ENCODE measurements at places on chromosomes 16 and 17.

GRCh38 chr16:50709980-50710379, 16.6 kb downstream of the NOD2 start:
- DNase-seq: no peak

- DNase-seq: no peak
These were observed 1.4 kb upstream of the CEP295NL start for GRCh38 chr17:78904371-78904770.

DNA sequence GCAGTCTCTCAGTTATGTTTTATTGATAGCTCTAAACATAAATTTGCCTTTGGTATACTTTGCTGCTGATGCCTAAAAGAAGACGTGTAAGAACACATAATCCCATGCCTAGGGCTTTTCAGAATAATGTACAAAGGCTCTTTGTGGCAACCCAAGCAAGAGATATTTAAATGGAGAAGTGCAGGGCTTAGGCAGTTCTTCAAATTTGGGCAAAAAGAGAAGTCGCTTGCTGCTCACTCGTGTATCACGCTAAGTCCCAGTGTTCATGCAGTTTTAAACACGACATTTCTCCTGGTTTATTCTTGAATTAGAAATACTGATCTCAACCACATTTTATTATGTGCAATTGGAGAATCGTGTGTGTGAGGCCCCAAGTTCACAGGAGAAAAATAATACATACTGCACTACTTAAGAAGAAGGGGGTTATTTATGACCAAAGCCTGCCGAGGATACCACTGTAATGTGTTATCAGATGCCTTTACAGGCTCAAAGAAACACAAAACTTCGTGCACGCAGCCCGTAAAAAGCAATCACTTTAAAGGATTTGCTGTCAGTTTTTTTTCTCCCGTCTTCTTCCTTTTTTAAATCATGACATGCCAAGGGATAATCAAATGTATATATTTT, 22.5 kb upstream of the IRX6 start:
- no peak for DNase-seq

GRCh38 chr17:65942592-65942991, 249.3 kb downstream of the CEP112 start:
- no peak for DNase-seq

DNA sequence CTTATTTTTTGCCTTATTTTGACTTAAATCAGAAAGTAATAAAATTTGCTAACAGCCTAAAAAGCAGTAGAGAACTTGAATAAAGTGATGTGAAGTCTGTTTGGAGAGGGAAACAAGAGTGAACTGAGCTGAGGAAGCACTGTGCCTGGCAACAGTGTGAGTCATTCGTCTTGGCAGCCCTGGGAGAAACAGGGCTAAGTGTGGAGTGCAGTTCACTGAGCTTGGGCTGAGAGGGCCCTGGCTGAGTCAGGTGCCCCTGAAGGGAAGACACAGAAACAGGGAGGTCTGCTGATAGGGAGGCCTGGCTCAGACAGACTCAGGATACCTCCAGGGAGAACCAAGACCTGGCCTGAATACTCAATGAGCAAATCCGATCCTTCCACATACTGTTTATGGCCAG, 132.1 kb downstream of the HS3ST4 start:
- DNase-seq: no peak

GRCh38 chr16:18018376-18018775, 318.2 kb downstream of the NPIPA8 start:
- peak; percentile 41 for DNase-seq

DNA sequence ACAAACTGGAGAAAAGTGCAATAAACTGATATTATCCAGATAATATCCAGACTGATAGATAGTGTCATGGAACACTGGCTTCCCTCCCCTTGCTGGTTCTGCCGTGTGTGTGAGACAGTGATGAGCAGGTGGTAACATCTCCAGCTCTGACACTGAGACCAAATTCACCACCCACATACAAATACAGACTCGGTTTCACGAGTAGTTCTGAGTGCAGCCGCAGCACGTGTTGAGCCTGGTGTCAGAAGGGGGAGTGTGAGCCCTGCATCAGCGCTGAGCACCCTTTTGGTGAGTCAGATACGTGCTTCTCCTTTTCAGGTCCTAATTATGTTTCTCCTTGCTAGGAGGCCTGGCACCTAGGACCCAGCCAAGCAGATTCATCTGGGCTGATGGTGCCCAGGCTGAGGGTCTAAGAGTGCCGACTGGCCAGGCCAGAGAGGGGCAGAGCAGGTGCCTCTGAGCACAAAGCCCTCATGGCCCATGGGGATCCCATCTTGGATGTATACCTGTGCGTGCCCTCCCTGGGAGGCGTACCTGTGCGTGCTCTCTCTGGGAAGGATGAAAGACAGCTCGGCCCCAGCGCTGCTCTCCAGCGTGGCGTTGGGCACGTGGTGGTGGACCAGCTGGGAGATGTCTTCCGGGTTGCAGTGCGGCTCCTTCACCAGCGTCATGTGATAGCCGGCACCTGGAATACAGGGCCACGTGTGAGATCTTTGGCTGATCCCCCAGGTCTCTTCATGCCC, 27.3 kb upstream of the RNPS1 start:
- no peak for DNase-seq

DNA sequence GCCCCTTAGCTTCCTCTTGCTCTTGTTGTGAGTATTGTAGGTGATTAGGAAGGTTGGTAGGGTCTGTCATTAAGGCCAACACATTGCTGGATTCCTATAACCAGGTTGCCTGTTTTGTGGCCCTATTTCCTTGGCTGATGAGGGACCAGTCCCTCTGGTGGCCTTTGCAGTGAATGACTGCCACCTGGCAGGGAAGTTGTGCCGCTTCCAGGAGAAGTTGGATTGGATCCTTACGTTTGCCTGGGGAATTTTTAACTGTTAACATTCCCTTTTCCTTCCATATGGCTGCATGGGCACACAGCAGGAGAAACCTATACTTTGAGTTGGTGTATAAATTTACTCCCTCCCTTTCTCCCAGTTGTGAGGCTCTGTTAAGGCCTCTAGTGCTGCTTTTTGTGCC, 32.4 kb downstream of the LCMT1 start:
- DNase-seq: no peak

GRCh38 chr16:900211-900610, 70.6 kb downstream of the LMF1 start:
- no peak for DNase-seq

DNA sequence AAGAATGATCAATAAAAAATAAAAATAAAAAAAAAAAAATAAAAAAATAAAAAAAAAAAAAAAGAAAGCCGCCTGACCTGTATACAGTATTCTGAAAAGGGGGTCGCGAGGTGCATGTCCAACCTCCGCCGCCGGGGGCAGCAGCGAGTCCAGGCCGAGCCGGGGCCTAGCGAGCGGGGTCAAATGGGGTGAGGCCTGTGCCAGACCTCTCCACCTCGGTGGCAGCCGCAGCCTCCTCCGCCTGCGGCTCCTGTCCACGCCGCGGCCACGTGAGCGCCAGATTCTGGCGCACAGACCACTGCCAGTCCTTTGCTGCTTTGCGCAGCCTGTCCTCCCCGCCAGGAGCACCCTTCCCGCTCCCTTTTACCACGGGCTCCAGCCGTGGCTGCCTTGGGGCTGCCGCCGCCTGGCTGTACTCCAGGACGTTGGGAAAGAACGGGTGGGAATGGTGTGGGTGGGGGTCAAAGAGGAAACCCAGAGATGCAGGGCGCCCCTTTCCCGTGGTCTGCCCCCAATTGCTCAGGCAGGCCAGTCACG, 2.4 kb upstream of the BCKDK start:
- no peak for DNase-seq

DNA sequence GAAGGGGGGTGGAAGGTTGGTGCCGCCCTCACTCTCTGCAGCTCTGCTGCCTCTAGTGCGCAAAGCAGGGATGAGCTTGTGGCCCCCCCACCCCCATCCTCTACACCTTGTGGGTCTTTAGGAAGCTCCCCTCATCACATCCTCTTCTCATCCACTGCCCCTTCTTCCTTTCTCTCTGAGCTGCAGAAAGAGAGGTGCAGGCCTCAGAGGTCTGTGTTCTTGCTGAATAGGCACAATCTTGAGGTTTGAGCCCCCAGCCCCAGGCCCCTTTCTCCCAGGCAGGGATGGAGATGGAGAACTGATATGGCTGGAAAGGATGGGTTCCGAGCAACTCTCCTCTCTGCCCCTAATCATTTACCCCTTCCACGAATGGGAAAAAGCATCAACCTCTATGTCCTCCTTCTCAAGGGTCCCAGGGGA, 2.6 kb downstream of the CACNA1G start:
- DNase-seq: no peak

GRCh38 chr17:29076722-29077121, 33.8 kb downstream of the PIPOX start:
- DNase-seq: no peak

- DNase-seq: no peak
These were observed 333.1 kb downstream of the FOXL1 start for GRCh38 chr16:86911437-86911958.

- DNase-seq: no peak
These were observed 21.1 kb downstream of the MINK1 start for GRCh38 chr17:4854111-4854681.

- DNase-seq: no peak
These were observed 13.1 kb upstream of the MRPS23 start for GRCh38 chr17:57862694-57863667.

DNA sequence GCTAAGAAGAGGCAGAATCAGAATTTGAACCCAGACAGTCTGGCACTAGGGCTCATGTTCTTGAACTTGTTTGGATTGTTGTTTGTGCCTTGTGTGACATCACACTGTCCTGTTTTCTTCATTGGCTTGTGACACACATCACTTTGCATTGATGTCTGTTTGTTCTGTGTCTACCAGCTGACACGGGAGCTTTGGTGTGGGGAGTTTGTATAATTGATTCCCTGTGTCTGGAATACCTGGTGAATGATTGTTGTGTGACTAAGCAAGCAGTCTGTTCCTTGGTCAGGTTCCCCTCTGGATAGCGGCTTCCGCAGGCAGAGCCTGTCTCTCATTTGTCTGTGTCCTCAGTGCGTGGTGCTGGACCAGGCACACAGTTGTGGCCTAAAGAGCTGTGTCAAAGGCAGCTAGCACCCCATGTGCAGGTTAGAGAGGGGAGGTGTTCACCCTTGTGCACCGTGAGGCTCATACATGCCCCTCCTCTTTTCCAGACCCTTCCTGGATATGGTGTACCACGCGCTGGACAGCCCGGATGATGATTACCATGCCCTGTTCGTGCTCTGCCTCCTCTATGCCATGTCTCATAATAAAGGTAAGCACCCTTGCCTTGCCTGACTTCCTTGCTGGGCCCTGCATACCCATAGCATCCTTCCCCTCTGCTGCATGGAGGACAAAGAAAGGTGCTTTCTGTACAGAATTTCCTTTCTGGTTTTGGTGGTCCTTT, 80.1 kb downstream of the CLEC16A start:
- DNase-seq: no peak

- DNase-seq: no peak
These were observed 265.3 kb downstream of the SEC14L1 start for GRCh38 chr17:77405867-77406732.

DNA sequence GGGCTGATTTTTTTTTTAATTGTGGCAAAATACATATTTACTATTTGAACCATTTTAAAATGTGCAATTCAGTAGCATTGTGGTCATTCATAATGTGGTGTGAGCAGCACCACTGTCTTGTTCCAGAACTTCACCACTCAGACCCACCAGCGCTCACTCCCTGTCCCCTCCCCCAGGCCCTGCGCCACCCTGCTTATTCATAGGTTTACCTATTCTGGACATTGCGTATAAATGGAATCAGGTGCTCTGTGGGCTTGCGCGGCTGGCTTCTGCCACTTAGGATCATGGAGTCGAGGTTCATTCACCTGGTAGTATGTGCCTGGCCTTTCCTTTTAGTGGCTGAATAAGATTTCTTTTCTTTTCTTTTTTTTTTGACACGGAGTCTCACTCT, 59.4 kb downstream of the NT5M start:
- no peak for DNase-seq

GRCh38 chr16:46709469-46710005, 20.1 kb downstream of the ORC6 start:
- DNase-seq: no peak

DNA sequence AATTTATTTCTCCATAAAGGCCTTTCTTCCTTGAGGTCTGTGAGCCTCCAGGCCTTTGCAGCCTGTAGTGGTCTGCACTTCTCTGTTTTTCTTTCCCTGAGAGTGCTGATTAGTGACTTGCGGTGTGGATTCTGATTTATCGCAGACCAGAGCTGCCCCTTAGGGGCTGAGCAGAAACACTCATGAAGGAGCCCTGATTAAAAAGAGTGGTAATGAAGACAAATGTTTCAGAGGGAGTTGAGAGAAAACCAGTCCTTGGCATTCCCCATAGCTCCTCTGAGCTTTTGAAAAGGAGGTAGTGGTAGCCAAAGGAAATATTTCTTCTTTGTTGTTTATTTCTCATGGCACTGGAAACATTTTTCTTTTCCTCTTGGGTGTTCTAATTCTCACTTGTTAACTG, 268.1 kb upstream of the TBX2 start:
- DNase-seq: no peak

GRCh38 chr16:27225536-27226360, 22.4 kb downstream of the KDM8 start:
- no peak for DNase-seq

DNA sequence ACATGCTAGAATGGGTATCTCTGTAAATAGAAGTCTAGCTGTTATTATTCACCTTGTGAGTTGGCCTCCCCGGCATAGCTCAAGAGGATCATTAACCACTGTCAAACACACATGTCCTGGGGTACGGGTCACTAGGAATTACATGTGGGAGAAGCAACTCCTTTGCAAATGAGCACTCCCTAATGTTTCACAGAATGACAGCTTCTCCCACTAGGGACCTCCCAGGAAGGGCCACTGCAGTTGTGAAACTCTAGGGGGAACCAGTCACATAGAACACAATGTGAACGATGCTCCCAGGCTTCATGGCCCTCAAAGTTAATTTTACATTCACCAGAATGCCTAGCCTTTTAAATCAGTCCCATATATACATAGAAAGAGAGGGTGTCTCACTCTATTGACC, 12.4 kb upstream of the ZNF19 start:
- DNase-seq: no peak

GRCh38 chr17:11780621-11781020, 182.4 kb downstream of the DNAH9 start:
- no peak for DNase-seq

GRCh38 chr17:49388290-49388640, 26.2 kb upstream of the ZNF652 start:
- DNase-seq: no peak

DNA sequence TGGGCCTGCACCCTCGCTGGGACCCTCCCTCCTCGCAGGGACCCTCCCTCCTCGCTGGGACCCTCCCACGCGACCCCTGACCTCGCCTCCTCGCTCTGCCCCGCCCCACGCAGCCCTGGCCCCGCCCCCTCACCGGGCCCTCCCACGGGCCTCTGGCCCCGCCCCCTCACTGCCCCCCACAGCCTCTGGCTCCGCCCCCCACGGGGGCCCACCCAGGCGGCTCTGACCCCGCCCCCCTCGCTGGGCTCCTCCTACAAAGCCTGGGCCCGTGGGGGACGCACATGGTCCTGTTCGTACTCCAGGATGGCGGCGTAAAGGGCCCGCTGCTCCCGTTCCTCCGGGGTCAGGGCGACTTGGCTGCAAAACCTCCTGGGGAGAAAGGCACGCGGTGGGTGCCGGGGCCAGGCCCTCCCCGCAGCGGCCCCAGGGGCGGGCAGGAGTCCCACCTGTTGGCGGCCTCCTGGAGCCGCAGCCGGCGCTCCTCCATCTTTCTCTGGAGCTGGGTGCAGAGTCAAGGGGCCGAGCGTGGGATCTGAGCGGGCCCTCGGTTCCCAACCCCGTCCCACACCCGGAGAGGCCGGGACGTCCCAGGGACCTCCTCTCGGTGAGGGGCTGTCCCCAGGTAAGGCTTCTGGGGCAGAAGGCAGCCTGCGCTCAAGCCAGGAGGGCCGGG, 9.0 kb downstream of the VPS9D1 start:
- DNase-seq: no peak

Measured in right renal cortex interstitium (tissue), 3 donors.